ENCODE measurements at places on chromosomes 16 and 17.

GRCh38 chr17:73625991-73626673 is 18.1 kb downstream of the SDK2 start:
- no peak overlapping the region for H3K27ac ChIP-seq
- no peaks in the 10 kb centered on the region for H3K27me3 ChIP-seq
- no peaks in the 10 kb centered on the region for H3K36me3 ChIP-seq
- H3K4me1 ChIP-seq = no peaks in the 10 kb centered on the region
- no peak overlapping the region for H3K4me3 ChIP-seq
- DNase-seq = no peak

DNA sequence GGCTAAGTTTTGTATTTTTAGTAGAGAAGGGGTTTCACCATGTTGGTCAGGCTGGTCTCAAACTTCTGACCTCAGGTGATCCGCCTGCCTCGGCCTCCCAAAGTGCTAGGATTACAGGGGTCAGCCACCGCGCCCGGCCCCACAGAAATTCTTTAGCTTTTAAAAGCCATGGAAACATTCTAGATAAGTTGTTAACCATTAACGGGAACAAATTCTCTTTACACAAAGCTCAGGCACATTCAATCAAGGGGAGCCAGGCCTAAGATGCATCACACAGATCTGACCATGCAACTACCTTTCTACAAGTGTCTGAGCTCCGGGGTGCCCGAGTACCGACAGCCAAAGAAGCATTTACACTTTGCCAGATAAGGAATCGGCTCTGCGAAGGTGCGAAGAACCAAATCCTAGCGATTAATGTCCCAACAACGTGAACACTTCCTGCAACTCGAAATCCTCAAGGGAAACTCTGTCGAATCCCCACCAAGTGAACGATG is 1.0 kb downstream of the EMC8 start:
- H3K36me3 ChIP-seq = peaks cover 31% of the 10 kb centered on the region
- H3K27me3 ChIP-seq = no peaks in the 10 kb centered on the region
- peaks cover 20% of the 10 kb centered on the region for H3K4me1 ChIP-seq
- H3K27ac ChIP-seq = peak overlapping the region; percentile 92
- DNase-seq = no peak
- peak overlapping the region; percentile 89 for H3K4me3 ChIP-seq

DNA sequence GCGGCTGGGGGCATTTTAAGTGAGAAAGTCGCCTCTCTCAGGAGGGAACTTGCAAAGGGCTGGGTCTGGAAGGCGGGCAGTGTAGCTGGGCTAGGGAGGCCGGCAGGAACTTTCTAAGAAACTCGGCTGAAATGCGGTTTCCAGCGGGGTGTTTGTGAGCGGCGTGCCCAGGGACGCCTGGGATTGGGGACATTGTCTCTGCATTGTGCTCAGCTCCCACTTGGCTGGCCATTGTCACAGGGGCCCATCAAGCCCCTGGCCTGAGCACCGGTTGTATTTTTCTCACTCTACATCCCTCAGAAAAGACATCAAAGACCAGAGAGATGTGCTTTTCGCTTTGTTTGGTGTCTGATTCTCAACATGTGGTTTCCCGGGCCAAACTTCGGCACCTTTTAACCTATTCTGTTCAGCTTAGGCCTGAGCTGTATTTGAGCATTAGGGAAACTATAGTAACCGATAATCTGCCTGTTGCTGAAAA is 291.1 kb upstream of the IRX3 start:
- no peaks in the 10 kb centered on the region for H3K4me1 ChIP-seq
- no peaks in the 10 kb centered on the region for H3K27me3 ChIP-seq
- DNase-seq = no peak
- no peak overlapping the region for H3K27ac ChIP-seq

DNA sequence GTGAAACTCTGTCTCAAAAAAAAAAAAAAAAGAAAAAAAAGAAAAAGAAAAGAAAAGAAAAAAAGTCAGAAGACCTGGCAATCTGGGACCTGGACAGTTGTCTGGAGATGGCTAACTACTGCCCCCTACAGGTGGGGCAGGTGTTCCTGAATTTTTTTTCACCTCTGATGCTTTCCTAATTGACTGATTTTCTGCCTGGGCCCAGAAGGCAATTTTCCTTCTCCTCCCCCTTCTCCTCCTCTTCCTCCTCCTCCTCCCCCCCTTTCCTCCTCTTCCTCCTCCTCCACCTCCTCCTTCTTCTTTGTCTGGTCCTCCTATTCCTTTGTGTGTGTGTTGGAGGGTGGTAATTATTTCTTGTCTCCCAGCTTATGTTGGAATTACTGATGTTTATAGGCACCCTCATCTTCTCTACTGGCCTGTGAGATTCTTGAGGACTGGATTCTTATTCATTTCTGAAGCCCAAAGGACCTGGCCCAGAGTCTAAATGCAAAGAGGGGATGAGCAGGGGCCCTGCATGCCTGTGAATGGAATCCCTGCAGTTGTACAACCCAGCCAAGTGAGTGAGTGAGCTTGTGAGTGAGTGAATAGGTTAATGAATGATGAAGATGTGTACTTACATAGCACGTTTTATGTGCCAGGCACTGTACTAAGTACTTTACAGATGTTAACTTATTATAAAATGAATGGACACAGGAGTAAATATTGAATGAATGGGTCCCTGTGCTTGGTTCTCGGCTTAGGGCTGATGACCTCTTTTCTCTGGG is 26.9 kb downstream of the IRX5 start:
- no peaks in the 10 kb centered on the region for H3K4me1 ChIP-seq
- H3K27me3 ChIP-seq = no peaks in the 10 kb centered on the region
- H3K27ac ChIP-seq = no peak overlapping the region
- no peaks in the 10 kb centered on the region for H3K36me3 ChIP-seq
- no peak overlapping the region for H3K4me3 ChIP-seq

GRCh38 chr16:80377096-80377956 is 163.5 kb upstream of the DYNLRB2 start:
- no peaks in the 10 kb centered on the region for H3K4me1 ChIP-seq
- DNase-seq = no peak
- H3K27me3 ChIP-seq = no peaks in the 10 kb centered on the region
- H3K36me3 ChIP-seq = no peaks in the 10 kb centered on the region
- no peak overlapping the region for H3K4me3 ChIP-seq
- no peak overlapping the region for H3K27ac ChIP-seq

DNA sequence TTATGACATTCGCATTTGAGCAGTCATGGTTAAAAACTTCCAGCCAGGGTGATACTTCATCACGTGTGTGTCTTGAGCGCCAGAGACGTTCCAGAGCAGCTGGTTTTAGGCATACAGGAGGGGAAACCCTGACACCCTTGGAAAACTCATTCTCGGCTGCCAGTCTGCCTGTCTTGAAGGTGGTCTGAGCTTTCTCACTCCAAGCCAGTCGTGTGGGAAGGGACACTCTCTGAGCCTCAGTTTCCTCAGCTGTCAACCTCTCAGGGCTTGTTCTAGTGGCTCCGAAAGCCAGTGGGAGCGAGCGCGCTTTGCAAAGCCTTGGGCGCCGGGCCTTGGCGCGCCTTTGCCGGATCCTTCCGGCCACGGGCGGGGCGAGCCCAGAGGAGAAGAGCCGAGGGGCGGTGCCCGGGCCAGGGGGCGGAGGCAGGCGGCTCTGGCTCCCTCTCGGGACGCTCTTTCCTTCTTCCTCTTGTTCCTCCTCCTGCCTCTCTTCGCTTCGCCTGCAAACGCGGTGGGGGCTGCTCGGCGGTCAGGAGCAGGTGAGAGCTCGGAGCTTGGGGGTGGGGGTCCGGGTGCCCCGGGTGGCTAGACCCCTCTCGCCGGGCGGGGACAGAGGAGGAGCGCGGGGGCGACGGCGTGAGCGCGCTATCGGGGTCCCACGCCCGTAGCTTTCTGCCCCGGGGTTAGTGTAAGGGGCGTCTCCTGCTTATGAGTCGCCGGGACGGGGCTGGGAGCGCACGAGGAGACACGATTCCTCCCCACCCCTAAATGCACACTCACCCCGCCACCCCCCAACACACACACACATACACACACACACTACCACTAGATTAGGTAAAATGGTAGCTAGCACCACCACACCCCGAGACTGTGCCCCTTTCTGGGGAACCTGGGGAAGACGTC is at the start of gene LDAF1:
TSS of gene LDAF1 (plus strand) at position 467 of the 903 bp plus-strand sequence. CDS start 2,509 bp downstream, outside the sequence.
- H3K27ac ChIP-seq = peak within 1 kb of the TSS; percentile 10
- peak within 1 kb of the TSS; percentile 81 for H3K4me3 ChIP-seq
- no peaks in the 10 kb centered on the region for H3K27me3 ChIP-seq
- H3K36me3 ChIP-seq = no peaks in the 10 kb centered on the region
- DNase-seq = peak; percentile 61

DNA sequence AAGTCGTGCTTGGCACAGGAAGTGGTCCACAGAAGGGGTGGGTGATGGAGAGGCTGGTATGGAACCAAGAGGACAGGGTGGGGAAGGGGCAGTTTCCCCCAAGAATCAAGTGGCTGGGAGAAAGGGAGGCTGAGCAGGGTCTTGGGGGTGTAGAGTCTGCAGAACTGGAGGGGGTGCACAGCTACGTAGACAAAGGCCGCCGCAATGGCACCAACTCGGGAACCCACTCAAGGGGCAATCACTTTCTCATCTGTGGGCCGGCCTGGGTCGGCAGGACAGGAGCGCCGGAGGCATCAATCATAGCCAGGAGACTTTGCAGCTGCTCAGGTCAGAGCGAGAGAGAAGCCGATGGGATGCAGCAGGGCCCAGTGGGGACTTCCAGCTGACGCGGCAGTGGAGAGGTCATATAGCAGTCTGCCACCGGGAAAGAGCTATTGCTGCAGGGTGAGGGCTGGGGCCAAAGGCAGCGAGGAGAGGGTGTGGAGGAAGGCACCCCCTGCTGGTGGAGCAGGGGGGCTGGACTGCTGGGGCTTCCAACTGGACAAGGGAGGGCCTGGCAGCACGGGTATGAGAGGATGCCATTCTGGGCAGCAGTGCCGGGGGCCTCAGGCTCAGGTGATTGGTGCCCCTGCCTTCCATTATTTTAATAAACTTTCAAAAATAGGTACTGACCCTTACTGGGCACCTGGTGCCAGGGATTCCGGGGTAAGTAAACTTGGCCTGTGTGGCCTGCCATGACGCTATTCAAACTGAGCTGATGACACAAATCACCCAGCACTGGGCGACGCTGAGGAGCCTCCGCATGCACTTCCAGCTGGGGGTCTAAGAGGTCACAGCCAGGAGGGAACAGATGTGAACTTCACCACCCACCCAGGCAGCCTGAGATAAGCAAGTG is 52.5 kb upstream of the MTSS2 start:
- H3K27me3 ChIP-seq = no peaks in the 10 kb centered on the region
- peaks cover 9% of the 10 kb centered on the region for H3K36me3 ChIP-seq
- DNase-seq = no peak
- H3K27ac ChIP-seq = peak overlapping the region; percentile 27
- H3K4me1 ChIP-seq = peaks cover 13% of the 10 kb centered on the region

- no peaks in the 10 kb centered on the region for H3K4me1 ChIP-seq
- no peak overlapping the region for H3K4me3 ChIP-seq
- H3K36me3 ChIP-seq = peaks cover 87% of the 10 kb centered on the region
- DNase-seq = no peak
- H3K27me3 ChIP-seq = no peaks in the 10 kb centered on the region
- no peak overlapping the region for H3K27ac ChIP-seq
Observed at GRCh38 chr17:4072487-4073157, 70.2 kb downstream of the ZZEF1 start.

GRCh38 chr16:381789-382717 is at the start of gene PGAP6:
TSS of gene PGAP6 (minus strand) at chr16:381978. CDS start at chr16:381821, 157 bp downstream.
- peaks cover 26% of the 10 kb centered on the region for H3K4me1 ChIP-seq
- peaks cover 5% of the 10 kb centered on the region for H3K36me3 ChIP-seq
- no peaks in the 10 kb centered on the region for H3K27me3 ChIP-seq
- peak within 1 kb of the TSS; percentile 78 for H3K4me3 ChIP-seq
- DNase-seq = peak; percentile 58

DNA sequence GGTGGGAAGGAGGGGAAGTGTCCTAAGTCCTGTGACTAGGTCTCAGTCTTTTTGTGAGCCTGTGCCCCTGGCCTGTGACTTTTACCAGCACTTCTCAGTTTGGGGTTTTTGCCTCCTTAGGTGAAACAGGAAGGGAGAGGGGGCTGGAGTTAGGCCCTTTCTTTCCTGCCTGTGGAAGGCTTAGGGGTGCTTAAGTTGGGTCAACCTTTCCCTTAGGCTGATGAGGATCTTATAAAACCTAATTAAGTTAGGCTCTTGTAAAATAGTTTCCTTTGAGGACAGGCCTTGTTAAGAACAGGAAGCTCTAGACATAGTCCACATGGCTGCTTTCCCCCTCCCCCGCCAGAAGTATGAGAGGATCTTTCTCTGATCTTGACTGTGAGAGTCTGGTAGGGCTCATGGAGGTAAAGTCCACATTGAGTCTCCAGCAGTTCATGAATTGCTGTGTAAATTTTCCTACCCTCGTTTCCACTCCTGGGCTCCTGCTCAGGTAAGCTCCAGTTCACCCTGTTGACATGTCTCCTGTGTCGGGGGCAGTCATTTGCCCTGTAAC is 17.0 kb upstream of the DNASE1 start:
- H3K27ac ChIP-seq = no peak overlapping the region
- peaks cover 12% of the 10 kb centered on the region for H3K36me3 ChIP-seq
- no peak for DNase-seq
- peaks cover 7% of the 10 kb centered on the region for H3K4me1 ChIP-seq

GRCh38 chr16:74607962-74608356 is 1.0 kb upstream of the GLG1 start:
- no peak overlapping the region for H3K27ac ChIP-seq
- H3K4me1 ChIP-seq = peaks cover 18% of the 10 kb centered on the region
- H3K27me3 ChIP-seq = no peaks in the 10 kb centered on the region
- H3K4me3 ChIP-seq = no peak overlapping the region
- no peak for DNase-seq

- H3K27me3 ChIP-seq = no peaks in the 10 kb centered on the region
- peaks cover 10% of the 10 kb centered on the region for H3K4me1 ChIP-seq
- no peaks in the 10 kb centered on the region for H3K36me3 ChIP-seq
Observed at GRCh38 chr17:77608431-77608830, 350.1 kb upstream of the TNRC6C start.

- H3K27me3 ChIP-seq = no peaks in the 10 kb centered on the region
- DNase-seq = no peak
- no peak overlapping the region for H3K4me3 ChIP-seq
- no peak overlapping the region for H3K27ac ChIP-seq
- no peaks in the 10 kb centered on the region for H3K36me3 ChIP-seq
Observed at GRCh38 chr16:66904428-66904845, 14.2 kb downstream of the CDH16 start.

- H3K27ac ChIP-seq = no peak overlapping the region
- H3K4me3 ChIP-seq = no peak overlapping the region
- no peaks in the 10 kb centered on the region for H3K27me3 ChIP-seq
Observed at GRCh38 chr17:44331249-44331760, 6.7 kb upstream of the SLC25A39 start.

GRCh38 chr17:76106703-76107102 is 3.1 kb upstream of the EXOC7 start:
- H3K27ac ChIP-seq = no peak overlapping the region
- H3K4me3 ChIP-seq = no peak overlapping the region
- H3K36me3 ChIP-seq = peaks cover 1% of the 10 kb centered on the region
- H3K27me3 ChIP-seq = no peaks in the 10 kb centered on the region
- no peak for DNase-seq
- H3K4me1 ChIP-seq = peaks cover 12% of the 10 kb centered on the region

DNA sequence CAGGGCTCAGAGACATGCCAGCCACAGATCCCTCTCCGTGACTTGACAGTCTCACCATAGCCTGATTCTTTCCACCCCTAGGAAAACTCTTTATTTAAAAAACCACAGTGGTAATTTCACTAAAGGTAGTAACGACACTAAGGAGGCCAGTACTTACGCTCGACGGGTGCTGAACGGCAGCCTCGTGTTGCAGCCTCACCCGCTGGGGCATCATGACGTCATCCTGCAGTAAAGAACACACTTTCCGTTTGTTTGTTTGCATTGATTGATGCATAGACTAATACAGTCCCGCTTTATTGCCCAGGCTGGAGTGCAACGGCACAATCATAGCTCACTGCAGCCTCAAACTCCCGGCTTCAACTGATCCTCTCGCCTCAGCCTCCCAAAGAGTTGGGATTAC is 65.1 kb upstream of the METRNL start:
- no peaks in the 10 kb centered on the region for H3K27me3 ChIP-seq
- no peak overlapping the region for H3K27ac ChIP-seq
- DNase-seq = no peak
- H3K4me3 ChIP-seq = no peak overlapping the region
- no peaks in the 10 kb centered on the region for H3K36me3 ChIP-seq

Measured in effector memory CD4-positive, alpha-beta T cell (primary cell).